HCEC 1CT (cell line): ENCODE measurements at places on chromosomes 12 and 14.
A peak's percentile ranks its signal among the peaks of the same experiment; 100 is the strongest.

GRCh38 chr14:41446008-41446407, 160.7 kb upstream of the LRFN5 start:
- DNase-seq = no peak

- no peak for DNase-seq
Measured at GRCh38 chr12:4809013-4809448, 88.8 kb downstream of the GALNT8 start.

GRCh38 chr14:68779761-68780323, 13.0 kb downstream of the ZFP36L1 start:
- peak; percentile 93 for DNase-seq

DNA sequence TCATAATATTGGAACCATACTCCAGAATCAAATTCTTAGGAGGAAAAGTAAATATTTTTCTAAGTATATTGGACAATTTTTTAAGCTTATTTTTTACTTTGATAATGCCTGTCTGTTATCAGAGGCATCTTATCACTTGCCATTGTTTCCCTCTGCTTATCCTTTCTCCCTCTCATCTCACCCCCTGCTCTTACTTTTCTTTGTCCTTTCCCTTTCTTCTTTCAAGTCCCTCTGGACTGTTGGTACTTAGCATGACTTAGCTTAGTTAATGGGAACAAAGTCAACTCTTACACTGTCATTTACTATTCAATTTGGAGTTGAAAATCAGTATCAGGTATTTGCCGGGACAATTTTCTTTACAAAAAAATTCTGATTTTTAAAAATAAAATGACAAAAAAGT, 45.2 kb downstream of the ABCD2 start:
- no peak for DNase-seq

- peak; percentile 23 for DNase-seq
Measured at GRCh38 chr12:47164724-47165439, 85.1 kb upstream of the AMIGO2 start.
